ENCODE measurements at places on chromosomes 6 and 20. TPM values are rescaled to one million over a fixed set of nuclear protein-coding genes. Genes with fewer than 3 reads are reported as not detected.

Gene HDGFL1
- not detected for total RNA-seq

Gene HRH3
- 13.7 TPM for total RNA-seq

Gene ZNF311
- 5.1 TPM for total RNA-seq

Gene BAG2
- 1.2 TPM for total RNA-seq

Gene REM1
- 2.8 TPM for total RNA-seq

Gene MARCKS
- 442 TPM for total RNA-seq

Gene MBOAT1
- total RNA-seq = not detected

Gene HCRTR2
- total RNA-seq = not detected

Gene OR2H1
- not detected for total RNA-seq

Gene PRPH2
- not detected for total RNA-seq

Gene CST4
- not detected for total RNA-seq

Gene IRAK1BP1
- total RNA-seq = 13.8 TPM

DNA sequence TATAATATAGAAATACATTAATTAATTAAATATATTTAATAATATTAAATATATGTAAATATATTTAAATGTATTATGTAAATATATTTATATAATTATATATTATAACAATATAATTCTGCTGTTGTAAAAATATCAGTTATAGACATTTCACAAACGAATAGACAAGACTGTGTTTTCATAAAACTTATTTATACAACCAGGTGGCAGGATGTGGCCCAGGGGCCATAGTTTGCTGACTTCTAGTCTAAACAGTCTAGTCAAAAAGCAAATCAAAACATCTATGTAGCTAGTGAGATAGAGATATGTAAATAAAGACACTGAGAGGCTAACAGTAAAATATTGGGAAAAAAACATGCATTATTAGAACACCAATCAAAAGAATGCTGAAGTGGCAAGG lies 136.4 kb downstream of the TBXT start:
- DNase-seq = no peak

- DNase-seq = no peak
Observed at GRCh38 chr6:33147807-33148666, 44.2 kb downstream of the COL11A2 start.

DNA sequence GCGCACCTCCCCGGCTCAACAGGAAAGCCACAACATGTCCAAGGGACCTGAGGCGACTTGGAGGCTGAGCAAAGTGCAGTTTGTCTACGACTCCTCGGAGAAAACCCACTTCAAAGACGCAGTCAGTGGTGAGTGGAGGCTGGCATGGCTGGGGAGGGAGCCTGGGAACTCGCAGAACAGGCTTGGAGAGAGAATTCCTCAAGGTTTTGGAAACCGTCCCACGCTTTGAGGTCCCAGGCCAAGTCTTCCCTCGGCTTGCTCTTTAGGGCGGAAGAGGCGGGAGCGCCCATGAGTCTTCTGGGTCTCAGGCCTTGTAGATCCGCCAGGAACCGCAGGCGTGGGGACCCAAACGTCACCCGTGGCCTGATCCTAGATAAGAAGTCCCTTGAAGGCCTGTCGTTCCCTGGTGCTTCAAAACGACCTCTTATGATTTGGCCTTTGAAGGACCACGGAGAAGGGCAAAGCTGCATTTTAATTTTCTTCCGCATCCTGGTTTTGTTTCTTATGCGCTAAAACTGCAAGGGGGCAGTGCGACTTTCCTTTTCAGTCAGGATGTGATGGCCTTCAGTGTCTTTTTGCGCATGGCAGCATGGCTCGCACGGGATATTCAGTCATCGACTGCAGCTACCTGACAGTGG lies 2.0 kb downstream of the LAMP5 start:
- no peak for DNase-seq

GRCh38 chr6:120077489-120077888 lies 727.9 kb upstream of the MAN1A1 start:
- DNase-seq = no peak

GRCh38 chr6:71406865-71407860 lies 118.6 kb downstream of the OGFRL1 start:
- peak; percentile 45 for DNase-seq

- no peak for DNase-seq
Observed at GRCh38 chr6:121309768-121310469, 24.4 kb downstream of the TBC1D32 start.

DNA sequence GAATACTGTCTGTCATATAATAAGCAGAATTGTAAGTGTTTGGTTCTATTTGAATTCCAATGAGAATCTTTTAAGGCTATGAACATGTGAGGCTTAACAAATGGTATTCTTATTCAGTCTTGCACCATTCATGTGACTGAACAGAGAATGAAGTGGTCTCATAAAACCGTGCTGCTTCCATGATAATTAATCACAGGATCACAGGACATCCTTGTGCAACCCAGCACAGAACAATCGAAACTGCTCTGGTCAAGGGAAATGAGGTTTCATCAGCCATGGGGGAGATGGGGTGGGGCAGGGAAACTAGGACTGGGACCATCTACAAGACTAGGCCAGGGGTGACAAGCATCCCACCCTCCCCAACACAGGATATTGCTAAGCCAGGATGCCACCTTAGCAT lies 6.0 kb downstream of the PPIL6 start:
- DNase-seq = no peak

DNA sequence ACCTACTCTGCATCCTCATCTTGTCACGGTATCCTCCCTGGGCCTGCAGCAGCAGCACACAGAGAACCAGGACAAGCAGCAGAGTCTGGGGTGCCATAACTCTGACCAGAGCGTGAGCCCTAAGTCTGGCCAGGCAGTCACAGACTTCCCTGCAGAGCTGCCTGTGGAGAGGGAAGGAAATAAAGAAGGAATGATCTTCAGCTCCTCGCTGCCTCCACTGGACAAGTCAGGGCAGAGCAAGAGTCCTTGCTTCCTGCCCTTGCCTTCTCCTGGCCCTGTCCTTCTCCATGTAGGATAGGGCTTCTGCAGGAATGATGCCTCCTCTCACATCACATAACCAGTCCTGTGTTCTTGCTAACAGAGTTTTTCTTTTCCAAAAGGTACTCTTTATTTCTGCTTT lies 15.9 kb upstream of the WFDC11 start:
- DNase-seq = peak; percentile 23

DNA sequence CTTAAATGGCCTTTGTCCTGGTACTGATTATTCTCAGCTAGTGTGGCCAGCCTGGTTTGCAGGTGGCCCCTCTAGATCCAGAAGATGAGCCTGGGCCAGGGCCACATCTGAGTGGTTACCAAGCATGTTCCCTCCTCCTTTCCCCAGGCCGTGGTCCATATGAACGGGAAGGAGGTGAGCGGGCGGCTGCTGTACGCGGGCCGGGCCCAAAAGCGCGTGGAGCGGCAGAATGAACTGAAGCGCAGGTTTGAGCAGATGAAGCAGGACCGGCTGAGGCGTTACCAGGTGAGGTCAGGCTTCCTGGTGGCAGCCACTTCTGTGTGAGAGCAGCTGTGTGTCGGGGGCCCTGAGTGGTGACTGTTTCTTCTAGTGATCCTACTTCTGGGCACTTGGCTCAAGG lies 11.6 kb downstream of the PABPC1L start:
- DNase-seq = no peak

GRCh38 chr6:133193396-133193795 lies 47.8 kb upstream of the EYA4 start:
- DNase-seq = no peak

DNA sequence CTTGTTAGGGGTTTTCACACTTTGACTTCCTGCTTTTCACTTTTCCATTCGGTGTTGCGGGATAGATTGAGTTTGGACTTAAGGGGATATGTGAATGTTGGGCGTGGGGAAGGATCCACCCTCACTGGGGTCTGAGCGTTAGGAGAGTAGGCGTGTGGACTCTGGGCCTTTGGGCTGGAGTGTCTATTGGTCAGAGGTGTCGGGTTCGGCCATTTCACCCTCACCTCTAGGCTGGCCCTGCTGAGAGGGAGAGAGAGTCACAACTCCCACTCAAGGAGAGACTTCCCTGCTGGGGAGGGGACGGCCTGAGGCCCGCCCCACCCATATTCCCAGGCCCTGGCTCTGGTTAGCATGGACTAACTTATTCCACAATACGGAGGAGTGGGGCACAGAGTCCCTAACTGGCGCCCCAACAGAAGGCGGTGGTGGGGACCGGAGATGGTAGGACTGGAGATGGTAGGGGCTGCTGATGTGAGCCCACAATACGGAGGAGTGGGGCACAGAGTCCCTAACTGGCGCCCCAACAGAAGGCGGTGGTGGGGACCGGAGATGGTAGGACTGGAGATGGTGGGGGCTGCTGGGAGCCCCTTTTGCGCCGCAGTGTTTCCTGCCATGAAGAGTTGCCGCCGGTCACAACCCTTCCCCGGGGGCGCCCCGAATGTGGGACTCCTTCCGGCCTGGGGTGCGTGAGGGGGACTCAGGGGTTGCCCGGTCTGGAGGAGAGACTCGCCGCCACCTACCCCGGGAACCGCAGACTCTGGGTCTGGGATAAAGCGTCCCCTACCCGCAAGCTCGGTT lies 1.4 kb upstream of the PTPRA start:
- no peak for DNase-seq

GRCh38 chr6:27374824-27375612 lies 13.5 kb upstream of the ZNF391 start:
- DNase-seq = peak; percentile 76

DNA sequence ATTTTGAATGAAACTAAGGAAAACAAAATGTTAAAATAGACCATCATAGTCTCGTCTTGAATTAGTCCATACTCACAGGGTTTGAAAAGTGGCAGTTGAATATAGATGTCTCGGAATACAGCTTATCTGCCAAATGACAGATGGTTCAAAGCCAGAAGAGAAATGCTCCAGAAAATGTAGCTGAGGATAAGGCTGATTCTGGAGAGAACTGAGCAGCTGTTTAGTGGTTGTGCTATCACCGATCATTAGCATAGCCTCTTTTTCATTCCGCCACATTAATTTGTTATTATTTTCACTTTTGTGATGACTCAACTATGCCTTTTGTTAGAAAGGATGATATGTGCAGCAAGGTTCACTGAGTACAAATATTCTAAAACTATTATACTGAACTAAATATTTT lies 390.2 kb upstream of the MAN1A1 start:
- no peak for DNase-seq

DNA sequence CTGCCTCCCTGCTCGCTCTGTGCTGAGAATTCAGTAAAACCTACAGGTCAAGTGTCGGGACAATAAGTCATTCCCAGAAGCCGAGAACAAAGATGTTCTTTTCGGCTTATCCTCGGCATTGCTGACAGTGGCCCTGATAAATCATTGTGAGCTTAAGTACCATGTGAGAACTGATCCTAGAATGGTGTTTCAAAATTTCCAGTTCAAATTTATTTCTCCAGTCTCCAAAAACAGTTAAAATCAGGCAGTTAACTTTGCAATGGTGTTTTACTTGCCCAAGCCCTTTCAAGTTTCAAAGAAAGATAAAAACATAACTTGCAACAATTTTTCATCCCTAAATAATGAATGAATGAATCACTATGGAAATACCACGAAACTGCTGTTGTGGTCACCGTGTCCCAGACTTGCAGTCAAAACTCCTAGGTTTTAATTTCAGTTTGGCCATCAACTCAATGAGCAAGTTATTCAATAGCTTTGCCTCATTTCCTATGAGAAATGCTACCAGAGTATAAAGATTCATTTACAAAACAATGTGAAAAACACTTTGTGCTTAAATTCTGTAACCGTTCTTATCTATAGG lies 4.3 kb downstream of the ATP5F1E start:
- no peak for DNase-seq

GRCh38 chr6:15301179-15302006 lies 55.5 kb downstream of the JARID2 start:
- DNase-seq = no peak

GRCh38 chr6:117706504-117706903 lies 31.2 kb downstream of the NUS1 start:
- no peak for DNase-seq

DNA sequence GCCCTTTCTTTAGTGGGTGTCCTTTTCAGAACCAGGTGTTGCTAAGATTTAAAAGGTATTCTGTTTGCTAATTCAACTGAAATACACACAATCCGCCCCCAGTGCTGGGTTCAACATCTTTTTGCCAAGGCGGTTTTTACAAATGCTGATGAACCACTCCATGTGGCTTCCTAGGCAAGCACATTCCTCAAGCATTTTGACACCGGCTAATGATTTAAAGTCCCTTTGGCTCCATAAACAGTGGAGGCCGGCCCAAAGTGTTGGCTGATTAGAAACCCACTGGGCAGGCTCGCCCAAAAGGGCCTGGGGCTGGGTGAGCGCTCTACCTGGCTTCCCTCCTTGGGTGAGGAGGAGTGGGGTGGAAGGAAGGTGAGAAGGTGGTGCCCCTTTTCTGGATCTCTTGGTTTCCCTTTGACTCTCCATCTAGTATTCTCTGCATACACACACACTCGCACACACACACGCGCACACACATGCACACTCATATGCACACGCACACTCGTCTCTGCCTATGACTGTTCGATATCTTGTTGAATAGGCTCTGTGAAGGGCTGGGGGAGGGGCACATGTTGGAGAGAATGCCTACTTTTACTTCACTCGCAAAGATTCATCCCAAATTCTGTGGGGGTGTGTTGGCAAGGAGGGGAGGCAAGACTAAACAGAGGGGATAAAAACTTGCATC lies 66.7 kb upstream of the ARMC2 start:
- no peak for DNase-seq

DNA sequence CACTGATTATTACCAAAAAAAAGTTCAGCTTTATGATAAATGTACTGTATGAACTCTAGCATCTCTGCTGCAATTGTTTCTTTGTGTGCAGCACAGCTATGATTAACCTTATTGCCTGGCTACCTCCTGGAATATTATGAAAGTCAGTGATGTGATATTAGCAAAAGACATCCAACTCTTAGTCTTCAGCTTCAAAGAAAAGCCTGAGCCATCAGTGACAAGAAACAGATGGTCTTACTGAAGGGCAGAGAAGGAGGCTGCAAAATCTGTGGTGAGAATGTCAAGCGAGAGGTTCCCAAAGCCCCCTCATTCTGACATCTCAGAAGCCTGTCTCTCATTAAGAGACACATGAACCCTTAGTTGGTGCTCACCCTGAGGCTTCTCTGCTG lies 89.4 kb upstream of the TNFAIP3 start:
- no peak for DNase-seq

- no peak for DNase-seq
Observed at GRCh38 chr6:89702349-89702748, 63.8 kb upstream of the LYRM2 start.

- DNase-seq = no peak
Observed at GRCh38 chr6:14734416-14735340, 511.2 kb upstream of the JARID2 start.

DNA sequence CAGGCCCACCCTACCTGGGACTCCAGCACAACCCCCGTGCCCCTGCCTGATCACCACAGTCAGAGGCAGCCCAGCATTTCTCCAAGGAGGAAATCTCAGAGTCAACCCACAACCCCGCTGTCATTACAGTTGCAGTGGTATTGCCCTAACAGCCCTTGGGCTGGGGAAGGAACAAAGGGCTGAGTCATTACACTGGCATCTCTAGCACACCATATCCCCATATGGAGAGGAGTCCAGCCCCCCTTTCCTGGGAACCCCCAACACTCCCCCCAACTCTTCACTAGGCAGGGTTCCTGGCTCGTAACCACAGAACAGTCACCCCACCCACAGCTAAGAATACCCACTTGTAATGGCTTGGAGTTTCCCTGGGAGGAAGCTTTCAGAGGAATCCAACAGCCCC lies 149.4 kb upstream of the OGFRL1 start:
- DNase-seq = no peak
